Adrenal gland (tissue), 19 donors: ENCODE measurements at places on chromosomes 7 and 10. TPM values are rescaled to one million over a fixed set of nuclear protein-coding genes. Genes with fewer than 3 reads are reported as not detected.

Gene SRRM3
- total RNA-seq, result 14.3 TPM

Gene EGFR
- total RNA-seq, result 71.2 TPM

Gene CYP3A5
- 22.3 TPM for total RNA-seq

Gene ANKRD1
- 0.18 TPM for total RNA-seq

Gene PRTFDC1
- 32.2 TPM for total RNA-seq

Gene NEUROD6
- total RNA-seq, result not detected

Gene ZNF804B
- not detected for total RNA-seq

Gene SYT15
- 3.6 TPM for total RNA-seq

Gene CYP26A1
- not detected for total RNA-seq

Gene PAX4
- total RNA-seq, result not detected

Gene FAM13C
- total RNA-seq, result 92.8 TPM

Gene NUTM2D
- 3.3 TPM for total RNA-seq

Gene RNF32
- total RNA-seq, result 0.28 TPM
